Activated CD8-positive, alpha-beta memory T cell treated with anti-CD3 and anti-CD28 coated beads for 24 hours (primary cell): ENCODE measurements at places on chromosomes 1 and 21.

DNA sequence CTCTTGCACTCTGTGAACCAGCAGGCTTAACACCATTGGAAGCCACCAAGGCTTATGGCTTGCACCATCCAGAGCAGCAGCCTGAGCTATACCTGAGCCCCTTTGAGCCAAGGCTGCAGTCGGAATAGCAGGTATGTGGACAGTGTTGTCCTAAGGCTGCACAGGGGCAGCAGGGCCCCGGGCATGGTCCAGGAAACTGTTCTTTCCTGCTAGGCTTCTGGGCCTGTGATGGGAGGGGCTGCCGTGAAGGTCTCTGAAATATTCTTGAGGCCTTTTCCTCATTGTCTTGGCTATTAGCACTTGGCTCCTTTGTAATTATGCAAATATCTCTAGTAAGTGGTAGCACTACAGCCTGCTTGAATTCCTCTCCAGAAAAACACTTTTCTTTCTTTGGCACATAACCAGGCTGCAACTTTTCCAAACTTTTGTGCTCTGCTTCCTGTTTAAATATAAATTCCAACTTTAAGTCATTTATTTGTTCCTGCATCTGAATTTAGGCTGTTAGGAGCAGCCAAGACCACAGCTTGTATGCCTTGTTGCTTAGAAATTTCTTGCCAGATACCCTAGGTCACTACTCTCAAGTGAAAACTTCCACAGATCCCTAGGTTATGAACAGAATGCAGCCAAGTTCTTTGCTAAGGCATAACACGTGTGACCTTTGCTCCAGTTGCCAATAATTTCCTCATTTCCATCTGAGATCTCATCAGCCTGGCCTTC, 5.2 kb downstream of the KRTAP20-4 start:
- no peak for DNase-seq

- DNase-seq: no peak
Measured at GRCh38 chr1:231353086-231353485, 15.0 kb downstream of the SPRTN start.

- no peak for DNase-seq
Measured at GRCh38 chr1:168110896-168111545, 25.7 kb downstream of the GPR161 start.

GRCh38 chr1:30814292-30814691, 56.7 kb upstream of the LAPTM5 start:
- DNase-seq: no peak

GRCh38 chr1:27548858-27549719, 54.9 kb downstream of the AHDC1 start:
- no peak for DNase-seq

GRCh38 chr1:19461220-19461554, 24.2 kb downstream of the CAPZB start:
- peak; percentile 70 for DNase-seq
